Left lung (tissue), 14 donors: ENCODE measurements at places on chromosomes 7 and 10. TPM values are rescaled to one million over a fixed set of nuclear protein-coding genes. Genes with fewer than 3 reads are reported as not detected.

Gene GNB2
- polyA plus RNA-seq: 189 TPM

Gene ZNF680
- polyA plus RNA-seq: 21.8 TPM

Gene WNT2
- polyA plus RNA-seq: 137 TPM

Gene TUBGCP2
- polyA plus RNA-seq: 44.2 TPM

Gene DGKB
- 0.27 TPM for polyA plus RNA-seq

Gene TUBB8
- polyA plus RNA-seq: 0.55 TPM

Gene VKORC1L1
- 48.8 TPM for polyA plus RNA-seq
